ENCODE measurements at places on chromosomes 11 and 22.

DNA sequence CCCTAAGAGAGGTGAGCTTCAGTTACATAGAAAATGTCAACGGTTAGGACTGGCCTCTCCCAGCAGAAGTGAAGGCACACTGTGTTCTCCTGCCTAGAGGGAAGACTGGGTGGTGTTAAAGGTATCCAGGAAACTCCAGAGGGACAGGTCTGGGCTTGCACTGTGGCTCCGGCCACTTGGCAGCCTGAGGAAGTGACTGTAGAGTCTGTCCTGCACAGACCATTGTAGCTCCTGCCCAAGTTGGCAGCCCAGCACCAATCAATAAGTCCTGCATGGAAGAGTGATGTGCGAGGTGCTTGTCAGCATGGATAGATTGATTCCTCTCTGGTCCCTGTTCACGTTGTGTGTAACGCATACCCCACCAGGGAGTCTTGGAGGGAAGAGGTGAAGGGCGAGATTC is 284.8 kb downstream of the TENM4 start:
- no peak for DNase-seq

- DNase-seq: no peak
Measured at GRCh38 chr11:111605681-111606080, 3.4 kb downstream of the SIK2 start.

DNA sequence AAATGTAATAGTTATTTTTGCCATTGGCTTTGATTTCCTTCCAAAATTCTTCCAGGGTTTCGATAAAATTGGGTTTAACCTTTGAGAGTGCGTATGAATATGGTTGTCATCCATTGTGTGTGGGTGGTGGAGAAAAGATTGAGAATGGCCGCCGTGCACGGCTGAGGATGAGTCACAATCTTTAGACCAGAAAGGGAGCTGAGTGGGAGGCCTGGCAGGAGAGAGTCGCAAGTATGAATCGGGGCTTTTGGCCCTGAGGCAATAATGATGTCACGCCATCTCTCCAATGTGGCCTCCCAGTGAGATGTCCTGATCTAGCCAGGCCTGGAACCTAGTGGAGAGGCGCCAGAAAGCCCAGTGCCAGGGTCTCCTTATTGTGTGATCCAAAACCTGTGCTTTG is 33.1 kb upstream of the SMPD1 start:
- DNase-seq: peak; percentile 55

DNA sequence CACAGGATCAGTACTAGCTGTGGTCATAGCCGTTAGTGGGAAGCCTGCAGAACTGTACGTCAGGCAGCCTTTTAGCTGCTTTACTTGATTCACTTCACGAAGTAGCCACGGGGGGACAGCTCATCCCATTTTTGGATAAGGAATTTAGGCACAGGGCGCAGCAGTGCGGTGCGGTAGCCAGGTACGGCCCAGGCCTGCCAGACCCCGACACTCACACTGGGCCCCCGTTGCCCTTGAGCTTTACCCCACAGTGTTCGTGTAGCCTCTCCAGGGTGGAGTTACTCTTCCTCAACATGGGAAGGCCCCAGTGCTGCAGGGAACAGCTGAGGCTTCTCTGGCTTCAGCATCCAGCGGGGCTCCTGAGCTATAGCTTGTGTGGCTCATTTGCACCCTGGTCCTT is 59.4 kb downstream of the SBF1 start:
- no peak for DNase-seq

DNA sequence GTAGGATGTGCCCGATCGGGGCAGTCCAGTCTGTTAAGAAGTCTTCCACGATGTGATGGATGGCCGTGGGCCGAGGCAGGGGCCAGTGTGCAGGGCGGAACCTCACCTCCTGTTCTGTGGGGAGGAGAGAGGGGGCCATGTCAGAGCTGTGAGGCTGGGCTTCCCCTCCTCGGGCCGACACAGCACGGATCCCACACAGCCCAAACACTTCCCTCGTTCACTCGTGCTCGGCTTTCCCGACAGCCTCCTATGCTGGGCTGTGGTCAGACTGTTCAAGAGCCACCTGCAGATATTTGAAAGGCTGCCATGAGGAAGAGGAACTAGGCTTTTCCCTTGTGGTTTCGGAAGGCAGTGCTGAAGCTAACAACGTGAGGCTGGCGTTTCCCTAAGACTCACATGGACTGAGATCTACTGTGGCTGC is 12.3 kb upstream of the TXN2 start:
- DNase-seq: no peak

DNA sequence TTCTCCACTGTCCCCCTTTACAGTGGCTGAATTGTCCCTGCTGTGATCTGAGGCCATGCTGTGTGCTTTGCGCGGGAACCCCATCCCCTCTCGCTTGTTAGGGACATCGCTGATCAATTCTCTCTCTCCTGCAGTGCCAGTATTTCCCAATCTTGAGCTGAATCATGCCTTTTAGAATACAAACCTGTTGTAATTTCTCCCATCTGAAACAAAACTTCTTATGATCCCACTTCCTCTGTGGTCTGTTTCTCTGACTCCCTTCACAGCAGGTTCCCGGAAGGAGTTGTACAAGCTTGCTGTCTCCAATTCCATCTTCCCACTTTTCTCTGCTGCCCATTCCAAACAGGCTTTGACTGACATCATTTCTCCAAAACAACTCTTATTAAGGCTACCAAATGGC is 16.8 kb downstream of the ADAMTS15 start:
- no peak for DNase-seq

DNA sequence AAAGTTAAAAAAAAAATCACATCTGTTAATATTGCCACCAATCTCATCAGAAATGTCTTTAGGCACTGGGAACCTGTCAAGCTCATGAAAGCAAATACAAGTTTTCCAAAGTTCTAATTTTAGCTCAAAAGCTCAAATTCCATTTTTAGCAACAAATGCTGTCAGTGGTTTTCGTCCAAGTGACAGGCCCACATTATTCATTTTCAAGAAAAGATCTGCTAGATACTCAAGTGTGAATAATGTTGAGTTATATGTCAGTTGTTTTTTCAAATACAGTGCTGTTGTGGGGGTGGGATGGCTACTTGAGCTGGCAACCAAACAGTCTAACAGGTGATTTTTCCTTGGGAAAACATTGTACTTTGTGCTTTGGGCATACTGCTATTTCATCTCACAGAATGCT is 1072.6 kb downstream of the OPCML start:
- no peak for DNase-seq

DNA sequence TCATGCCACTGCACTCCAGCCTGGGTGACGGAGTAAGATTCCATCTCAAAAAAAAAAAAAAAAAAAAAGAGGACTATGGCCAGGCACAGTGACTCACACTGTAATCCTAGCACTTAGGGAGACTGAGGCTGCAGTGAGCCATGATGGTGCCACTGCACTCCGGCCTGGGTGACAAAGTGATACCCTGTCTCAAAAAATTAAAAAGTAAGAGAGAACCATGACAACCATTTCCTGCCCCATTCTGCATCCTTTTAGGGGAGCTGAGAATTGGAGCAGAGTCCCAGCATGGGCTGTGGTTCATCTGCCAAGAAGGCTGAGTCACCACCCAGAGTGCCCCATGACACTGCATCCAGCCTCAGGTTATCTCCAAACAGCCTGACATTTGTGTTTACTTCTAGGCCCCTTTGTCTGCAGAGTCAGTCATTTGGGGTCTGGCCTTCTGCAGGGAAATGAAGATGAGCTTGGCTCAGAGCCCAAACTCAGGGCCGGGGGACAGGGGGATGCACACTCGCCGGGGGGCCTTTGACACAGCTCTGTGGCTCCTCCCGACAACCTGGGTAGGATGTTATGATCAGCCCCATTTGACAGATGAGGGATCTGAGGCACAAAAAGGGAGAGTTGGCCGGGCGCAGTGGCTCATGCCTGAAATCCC is 4.7 kb downstream of the CSDC2 start:
- DNase-seq: peak; percentile 15

- DNase-seq: no peak
Measured at GRCh38 chr11:29217901-29218300, 798.9 kb downstream of the KCNA4 start.

All from stimulated activated CD4-positive, alpha-beta T cell treated with anti-CD3 and anti-CD28 coated beads, Interleukin-4, amount 100 ng/mL, for 48 hours (primary cell).